ENCODE measurements at places on chromosomes 2 and 18.

- no peak for DNase-seq
Observed at GRCh38 chr2:17630089-17630488, 89.6 kb downstream of the VSNL1 start.

DNA sequence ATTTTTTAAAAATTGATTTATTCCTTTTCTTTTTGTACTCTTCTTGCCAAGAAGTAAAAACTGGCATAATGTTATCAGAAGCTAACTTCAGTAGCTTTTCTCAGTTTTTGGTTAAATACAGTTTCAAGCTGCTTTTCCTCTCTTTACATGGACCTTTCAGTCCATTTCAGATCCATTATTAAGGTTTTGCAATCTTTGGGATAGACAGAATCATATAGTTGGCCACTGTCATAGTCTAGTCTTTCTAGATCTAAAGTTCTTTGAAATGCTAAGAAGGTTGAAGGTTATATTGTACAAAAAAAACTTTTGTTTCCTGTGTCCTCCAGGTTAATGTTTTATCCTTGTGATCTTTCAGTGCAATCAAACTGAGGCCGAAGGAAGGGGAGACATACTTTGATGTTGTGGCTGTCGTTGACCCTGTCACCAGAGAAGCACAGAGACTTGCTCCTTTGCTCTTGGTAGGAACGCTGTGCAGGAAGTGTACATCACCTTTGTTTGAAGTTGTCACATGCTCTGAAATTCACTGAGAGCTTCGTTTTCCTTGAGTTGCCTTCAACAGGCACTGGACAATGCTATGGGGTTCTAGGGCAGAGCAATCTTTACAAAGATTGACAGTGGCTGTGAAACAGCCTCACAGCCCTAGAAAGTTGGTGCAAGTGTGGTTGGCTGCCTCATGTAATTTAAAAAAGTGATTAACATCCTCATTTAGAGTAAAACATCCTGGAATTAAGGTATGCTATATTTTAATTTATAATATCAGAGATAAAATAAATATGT is 79.1 kb downstream of the UGGT1 start:
- DNase-seq = no peak

GRCh38 chr2:68857855-68858456 is 13.2 kb downstream of the BMP10 start:
- DNase-seq = no peak

- no peak for DNase-seq
Observed at GRCh38 chr18:8471372-8471771, 137.9 kb upstream of the RAB12 start.

DNA sequence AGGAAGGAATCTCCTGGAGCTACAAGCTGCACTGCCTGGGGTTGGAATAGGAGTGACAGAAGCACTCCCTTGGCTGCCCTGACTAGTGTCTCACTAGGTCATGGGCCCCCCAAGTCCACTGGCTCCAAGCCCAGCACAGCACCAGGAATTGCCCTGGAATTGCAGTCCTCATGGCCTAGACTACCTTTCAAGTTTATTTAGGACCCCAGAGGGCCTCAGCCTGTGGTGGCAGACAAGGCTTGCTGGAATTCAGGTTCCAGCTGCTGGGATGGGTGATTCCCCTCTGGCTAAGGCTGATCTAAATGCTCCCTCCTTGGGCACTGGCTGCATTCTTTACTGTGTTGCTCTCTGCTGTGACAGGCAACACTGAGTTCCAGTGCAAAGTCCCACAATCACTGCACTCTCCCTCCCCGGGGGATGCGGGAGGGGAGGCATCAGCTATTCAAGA is 14.0 kb downstream of the STRADB start:
- no peak for DNase-seq

- no peak for DNase-seq
Observed at GRCh38 chr2:66346231-66346664, 88.7 kb upstream of the MEIS1 start.

GRCh38 chr18:22912149-22912548 is 21.0 kb upstream of the RBBP8 start:
- no peak for DNase-seq

- DNase-seq = no peak
Observed at GRCh38 chr2:102826904-102827303, 65.1 kb downstream of the TMEM182 start.

DNA sequence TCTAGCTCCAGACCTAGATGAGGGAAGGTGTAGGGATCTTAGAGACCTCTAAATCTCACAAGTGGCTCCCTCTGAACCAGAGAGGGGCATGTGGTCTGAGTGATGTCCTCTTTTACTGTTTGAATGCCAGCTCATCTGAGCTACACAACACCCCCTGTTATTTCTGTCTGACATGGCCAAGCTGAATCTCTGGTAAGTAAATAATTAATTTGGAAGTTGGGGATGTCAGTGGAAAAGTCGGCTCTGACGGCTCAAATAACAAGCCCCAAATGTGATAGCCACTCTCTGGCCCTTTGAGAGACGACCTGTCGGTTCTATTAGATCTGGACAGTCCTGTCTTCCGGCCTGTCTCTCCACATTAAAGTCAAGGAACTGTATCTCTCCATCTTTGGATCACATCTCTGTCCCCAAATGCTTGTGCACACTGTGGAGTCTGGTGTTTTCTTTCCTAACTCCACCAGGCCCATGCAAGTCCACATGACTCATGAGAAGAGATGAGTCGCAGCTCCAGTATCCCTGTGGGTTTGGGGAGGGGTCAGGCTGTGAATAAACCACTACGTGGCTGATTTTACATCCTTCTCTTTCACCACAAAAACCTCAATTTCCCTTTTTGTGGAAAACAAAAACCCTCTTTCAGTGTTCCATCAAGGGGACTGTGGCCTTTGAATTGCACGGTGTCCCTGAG is 52.5 kb downstream of the SETBP1 start:
- DNase-seq = no peak

DNA sequence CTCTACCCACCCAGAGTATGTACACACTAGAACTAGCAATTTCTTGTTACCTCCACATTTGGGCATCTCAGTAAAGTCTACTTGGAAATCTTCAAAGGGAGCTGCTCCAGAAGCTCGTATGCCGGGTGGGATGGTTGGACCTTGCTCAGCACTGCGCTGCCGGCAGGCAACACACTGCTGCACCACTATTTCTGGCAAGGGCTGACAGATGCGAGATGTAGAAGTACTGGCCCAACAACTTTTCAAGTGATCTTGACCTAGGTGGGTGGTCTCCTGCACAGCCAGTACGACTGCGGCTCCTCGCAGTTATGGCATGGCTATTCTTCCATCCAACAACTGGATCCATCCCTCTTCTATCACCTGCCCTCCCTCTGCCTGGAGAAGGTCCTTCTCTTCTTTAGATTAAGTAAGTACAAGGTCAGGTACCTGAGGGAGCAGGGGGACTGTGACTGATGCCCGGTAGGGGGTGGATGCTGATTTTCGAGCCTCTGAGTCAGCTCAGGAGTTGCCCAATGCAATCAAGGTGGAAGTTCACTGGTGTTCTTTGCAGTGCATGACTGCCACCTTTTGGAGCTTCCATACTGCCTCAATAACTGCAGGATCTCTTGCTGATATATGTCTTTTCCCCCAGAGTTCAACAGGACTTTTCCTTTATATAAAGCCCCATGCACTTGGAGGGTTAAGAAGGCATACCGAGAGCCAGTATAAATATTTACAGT is 100.4 kb upstream of the SLC1A4 start:
- no peak for DNase-seq

DNA sequence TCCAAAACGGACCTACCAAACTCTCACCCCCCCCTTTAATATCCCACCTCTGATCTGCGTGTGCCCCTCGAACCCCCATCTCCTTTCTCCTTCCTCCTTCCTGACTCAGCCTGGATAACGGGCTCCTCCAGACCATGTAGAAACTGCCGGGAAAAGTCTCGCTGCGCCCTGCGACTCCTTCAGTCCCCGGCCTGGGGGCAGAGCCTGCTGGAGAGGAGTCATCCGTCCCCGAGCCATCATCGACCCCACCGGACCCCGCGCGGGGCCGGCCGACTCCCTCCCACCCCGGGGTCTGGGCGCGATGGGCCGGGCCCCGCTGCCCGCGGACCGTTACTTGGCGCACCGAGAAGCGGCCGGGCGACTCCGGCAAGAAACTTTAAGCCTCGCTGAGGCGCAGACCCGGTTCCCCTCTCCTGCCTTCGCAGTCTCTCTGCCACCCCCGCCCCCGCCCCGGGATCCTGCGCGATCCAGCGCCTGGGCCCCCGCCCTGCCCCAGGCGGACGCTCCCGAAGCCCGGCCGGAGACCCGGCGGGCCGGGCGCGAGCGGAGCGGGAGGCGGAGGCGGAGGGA is 3.4 kb downstream of the ZEB2 start:
- DNase-seq = no peak

DNA sequence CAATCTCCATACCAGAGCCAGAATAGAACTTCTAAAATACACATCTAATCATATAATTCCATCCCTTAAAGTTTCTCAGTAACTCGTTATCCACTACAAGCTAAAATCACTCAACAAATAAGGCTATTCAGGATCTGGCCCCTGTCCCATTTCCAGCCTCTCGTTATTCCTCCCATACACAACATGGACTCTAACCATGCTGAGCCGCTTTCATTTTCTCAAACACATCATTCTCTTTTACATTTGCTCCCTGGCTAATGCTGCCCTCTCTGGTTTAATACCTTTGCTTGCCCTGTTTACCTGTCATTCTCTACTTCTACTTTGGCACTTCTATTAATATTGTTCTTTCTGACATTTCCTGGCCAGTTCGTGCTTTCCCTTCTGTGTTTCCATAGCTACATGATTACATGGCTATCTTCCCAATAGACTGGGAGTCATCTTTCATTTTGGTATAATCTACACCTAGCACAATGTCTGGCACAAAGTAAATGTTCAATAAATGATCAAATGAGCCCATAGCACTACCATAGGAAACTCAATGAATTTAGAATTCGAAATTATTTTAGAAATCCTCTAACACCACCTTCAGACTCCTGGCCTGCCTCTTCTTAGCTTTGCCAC is 163.6 kb upstream of the VRK2 start:
- DNase-seq = no peak

DNA sequence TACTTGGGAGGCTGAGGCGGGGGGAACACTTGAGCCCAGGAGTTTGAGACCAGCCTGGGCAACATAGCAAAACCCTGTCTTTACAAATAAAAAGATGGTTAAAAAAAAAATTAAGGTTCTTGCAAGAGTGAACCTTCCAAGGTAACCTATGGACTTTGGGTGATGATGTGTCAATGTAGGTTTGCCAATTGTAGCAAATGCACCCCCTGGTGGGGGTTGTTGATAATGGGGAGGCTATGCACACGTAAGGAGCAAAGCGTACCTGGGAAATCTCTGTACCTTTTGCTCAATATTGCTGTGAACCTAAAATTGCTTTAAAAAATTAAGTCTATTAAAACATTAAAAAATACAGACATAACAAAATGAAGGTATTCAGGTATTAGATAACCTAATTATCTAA is 70.4 kb downstream of the CWC22 start:
- no peak for DNase-seq

DNA sequence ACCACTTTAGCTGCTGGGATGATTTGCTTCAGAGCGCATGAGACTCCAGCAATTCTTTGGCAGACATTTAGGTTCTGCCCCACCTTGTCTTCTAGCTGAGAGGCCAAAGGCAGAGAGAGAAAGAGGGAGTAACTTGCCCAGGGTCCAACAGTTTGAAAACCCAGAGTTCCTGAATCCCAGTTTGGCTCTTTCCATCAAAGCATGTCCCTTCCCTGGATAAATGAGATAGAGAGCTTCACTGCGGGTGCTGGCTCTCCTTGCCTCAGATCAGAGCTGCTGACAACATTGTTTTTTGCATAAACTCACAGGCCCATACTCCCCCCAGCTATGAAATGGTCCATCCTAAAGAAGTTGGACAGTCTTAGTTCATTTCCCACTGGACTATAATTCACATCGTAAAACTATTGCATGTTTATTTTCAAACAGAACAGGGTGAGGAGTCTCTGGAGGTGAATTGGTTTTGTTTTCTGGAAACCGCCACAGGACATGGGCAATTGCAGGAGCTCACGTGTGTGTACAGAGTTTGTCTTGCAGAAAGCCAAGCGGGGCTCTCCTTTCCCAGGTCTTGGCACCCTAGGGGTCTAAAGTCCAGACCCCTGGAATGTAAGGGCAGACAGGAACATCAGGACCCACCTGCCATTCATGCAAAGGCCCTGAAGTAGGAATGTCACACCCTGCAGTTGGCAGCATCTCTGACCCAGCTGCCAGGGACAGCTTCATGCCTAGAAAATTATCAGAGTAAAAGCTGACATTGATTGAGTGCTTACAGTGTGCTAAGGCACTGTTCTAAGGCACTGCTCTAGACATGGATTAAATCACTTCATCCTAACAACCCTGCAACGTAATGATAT is 25.0 kb upstream of the SLC14A2 start:
- DNase-seq = no peak

GRCh38 chr2:224764565-224765236 is 48.5 kb upstream of the CCDC195 start:
- no peak for DNase-seq

- no peak for DNase-seq
Observed at GRCh38 chr18:45670281-45670962, 53.6 kb upstream of the SLC14A1 start.

DNA sequence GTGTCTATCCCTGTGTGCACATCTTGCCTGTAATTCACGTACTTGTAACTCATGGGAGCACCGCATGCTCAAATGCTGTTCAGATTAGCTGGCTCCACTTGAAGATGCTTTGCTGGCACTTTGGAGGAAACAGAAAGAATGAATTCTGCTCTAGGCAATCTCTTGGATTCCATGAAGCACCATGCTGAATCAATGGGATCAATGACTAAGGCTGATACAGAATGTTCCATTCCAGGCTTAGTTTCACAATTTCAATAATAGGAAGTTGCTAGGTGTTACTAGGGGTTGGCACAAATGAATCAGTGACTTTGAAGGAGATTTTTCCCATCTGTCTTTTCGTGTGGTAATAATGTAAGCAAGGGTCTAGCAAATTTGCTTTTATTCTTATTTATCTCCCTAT is 328.8 kb downstream of the OSR1 start:
- DNase-seq = no peak

GRCh38 chr2:29304399-29305060 is 189.3 kb downstream of the CLIP4 start:
- no peak for DNase-seq

DNA sequence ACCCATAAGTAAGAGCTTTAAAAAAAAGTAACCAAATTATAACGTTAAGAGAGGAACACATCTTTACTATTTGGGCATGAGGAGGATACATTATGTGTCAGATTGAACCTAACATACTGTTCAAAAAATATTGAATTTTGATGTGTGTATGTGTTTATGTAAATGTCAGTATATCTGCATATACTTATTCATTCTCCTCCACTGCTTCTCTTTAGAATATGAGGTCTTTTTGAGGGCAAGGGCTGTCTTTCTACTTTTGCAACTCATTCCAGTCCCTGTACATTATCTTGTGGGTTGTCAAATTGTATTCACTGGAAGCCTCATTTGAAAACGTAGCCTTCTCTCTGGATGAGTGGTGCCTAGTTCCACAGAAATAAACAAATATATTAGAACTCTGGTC is 509.4 kb upstream of the HNMT start:
- no peak for DNase-seq

- DNase-seq = no peak
Observed at GRCh38 chr2:74440378-74441169, 1.2 kb downstream of the RTKN start.
